Heart left ventricle (tissue), 16 donors: ENCODE measurements at places on chromosomes 6 and 20. TPM values are rescaled to one million over a fixed set of nuclear protein-coding genes. Genes with fewer than 3 reads are reported as not detected.
A peak's percentile ranks its signal among the peaks of the same experiment; 100 is the strongest.

ULBP3 gene
- total RNA-seq, result 0.81 TPM

FHL5 gene
- 5.1 TPM for total RNA-seq

PTGIS gene
- total RNA-seq, result 23.0 TPM

GRCh38 chr6:138590796-138591709, 91.8 kb upstream of the NHSL1 start:
- peak; percentile 62 for DNase-seq

- no peak for DNase-seq
These were observed 91.9 kb upstream of the CCDC28A start for GRCh38 chr6:138681627-138682026.

- DNase-seq, result peak; percentile 29
These were observed 2.6 kb downstream of the EPHA7 start for GRCh38 chr6:93416571-93417420.
